SK-N-MC (cell line): ENCODE measurements at places on chromosomes 4 and X.

GRCh38 chrX:108420481-108420880 is 17.7 kb downstream of the COL4A6 start:
- DNase-seq: no peak

DNA sequence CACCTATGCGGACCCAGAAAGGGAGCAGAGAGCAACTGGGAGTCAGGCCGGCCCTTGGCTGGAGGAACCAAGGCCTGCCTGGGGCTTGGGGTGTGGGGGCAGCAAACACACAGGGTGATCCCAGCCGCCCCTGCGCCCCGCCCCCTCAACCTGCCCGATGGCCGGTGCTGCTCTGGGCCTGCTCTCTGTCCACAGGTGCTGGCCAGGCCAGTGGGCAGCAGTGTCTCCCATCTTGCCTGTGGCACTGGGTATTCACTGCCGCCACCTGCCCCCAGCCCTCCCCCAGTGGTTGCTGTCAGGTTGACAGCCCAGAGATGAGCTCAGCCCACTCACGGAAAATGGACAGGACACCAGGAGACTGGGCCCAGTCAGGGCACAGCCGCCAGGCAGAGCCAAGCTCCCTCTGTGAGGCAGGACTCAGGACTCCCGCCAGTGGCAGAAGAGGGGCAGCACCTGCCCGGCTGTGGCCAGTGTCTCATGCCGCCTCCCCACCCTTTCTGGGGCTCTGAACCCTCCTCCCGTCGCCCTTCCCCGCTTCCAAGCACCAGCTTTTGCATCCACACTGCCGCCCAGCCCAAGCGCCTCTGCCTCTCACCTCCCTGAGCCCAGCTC is 4.7 kb downstream of the NKX1-1 start:
- no peak for DNase-seq

- DNase-seq: no peak
Observed at GRCh38 chr4:26780539-26780938, 80.1 kb upstream of the STIM2 start.

DNA sequence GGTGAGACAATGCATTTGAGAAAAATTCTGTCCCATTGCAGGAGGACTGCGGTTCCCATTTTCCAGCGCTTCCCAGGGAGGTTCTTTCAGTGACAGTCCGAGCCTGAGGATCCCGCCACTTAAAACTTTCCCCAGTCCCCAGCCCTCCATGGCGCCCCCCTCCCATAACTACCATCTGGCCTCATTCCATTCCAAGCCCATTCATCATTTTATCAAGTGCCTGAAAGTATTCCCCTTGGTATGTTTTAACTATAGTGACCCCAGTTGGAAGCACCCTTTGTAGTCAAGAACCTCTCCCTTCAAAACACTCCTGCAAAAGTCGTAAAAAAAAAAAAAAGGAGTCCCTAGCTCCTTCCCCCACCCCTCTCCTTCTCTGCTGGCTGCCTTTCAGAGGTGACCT is 1.2 kb downstream of the RASL11B start:
- DNase-seq: no peak

GRCh38 chrX:121642415-121642814 is 595.0 kb downstream of the GLUD2 start:
- no peak for DNase-seq

DNA sequence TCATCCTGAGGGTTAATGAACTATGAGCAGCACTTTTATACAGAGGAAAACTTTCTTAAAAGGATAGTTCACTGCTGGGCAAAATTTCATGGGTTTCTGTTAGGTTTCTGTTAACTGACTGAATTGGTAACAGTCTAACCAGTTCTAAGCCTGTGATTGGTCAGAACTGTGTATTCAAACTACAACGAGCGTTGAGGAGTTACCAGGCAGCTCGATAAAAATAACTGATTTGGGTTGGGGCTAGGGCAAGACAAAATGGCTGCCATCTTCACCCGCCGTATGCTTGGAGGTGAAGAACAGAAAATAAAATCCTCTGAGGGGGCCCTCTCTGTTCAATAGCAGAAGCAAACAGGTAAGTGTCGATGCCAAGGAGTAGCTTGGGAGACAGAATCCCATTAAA is 22.0 kb downstream of the FAM133A start:
- DNase-seq: no peak

GRCh38 chr4:80462621-80463091 is 127.1 kb downstream of the CFAP299 start:
- no peak for DNase-seq

GRCh38 chr4:72084587-72085011 is 52.8 kb downstream of the NPFFR2 start:
- DNase-seq: no peak

GRCh38 chr4:138562544-138562991 is 320.4 kb upstream of the SLC7A11 start:
- peak; percentile 60 for DNase-seq

DNA sequence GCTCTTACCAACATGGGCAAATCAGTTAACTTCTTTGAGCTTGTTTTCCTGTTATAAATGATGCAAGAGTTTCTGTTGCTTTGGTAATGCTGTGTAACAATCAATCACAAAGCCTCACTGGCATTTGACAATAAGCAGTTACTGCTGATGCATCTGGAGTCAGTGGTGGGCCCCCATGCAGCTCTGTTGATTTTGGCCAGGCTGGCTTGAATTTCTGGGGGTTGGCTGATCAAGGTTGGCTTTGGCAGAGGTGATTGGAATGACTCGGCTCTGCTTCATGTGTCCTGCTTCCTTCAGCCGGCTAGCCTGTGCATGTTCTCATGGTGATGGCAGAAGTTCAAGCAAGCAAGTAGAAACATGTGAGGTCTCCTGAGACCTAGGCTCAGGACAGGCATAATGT is 90.4 kb downstream of the PHEX start:
- DNase-seq: no peak

GRCh38 chr4:69823481-69824186 is 36.3 kb downstream of the SULT1E1 start:
- DNase-seq: no peak

- no peak for DNase-seq
Observed at GRCh38 chr4:5366421-5366820, 315.1 kb downstream of the STK32B start.

GRCh38 chr4:54548098-54548620 is 109.6 kb upstream of the KIT start:
- no peak for DNase-seq

DNA sequence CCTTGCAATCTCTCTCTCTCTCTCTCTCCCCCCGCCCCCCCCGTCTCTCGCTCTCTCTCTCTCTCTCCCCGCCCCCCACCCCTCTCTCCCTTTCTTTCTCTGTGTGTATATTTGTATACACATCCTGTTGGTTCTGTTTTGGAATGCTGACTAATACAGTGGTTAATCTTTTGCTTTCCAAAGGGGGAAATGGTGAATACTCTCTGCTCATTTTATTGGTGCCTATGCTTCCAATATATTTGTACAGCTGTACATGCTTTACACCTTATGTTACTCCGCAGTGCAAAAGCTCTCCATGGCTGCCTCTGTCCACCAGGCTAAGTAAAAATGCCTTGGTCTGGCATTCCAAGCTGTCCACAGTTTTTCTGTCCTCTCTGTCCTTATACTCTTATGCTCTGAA is 158.8 kb downstream of the RBMX2 start:
- no peak for DNase-seq

- no peak for DNase-seq
Observed at GRCh38 chr4:182272151-182272550, 28.9 kb downstream of the TENM3 start.

DNA sequence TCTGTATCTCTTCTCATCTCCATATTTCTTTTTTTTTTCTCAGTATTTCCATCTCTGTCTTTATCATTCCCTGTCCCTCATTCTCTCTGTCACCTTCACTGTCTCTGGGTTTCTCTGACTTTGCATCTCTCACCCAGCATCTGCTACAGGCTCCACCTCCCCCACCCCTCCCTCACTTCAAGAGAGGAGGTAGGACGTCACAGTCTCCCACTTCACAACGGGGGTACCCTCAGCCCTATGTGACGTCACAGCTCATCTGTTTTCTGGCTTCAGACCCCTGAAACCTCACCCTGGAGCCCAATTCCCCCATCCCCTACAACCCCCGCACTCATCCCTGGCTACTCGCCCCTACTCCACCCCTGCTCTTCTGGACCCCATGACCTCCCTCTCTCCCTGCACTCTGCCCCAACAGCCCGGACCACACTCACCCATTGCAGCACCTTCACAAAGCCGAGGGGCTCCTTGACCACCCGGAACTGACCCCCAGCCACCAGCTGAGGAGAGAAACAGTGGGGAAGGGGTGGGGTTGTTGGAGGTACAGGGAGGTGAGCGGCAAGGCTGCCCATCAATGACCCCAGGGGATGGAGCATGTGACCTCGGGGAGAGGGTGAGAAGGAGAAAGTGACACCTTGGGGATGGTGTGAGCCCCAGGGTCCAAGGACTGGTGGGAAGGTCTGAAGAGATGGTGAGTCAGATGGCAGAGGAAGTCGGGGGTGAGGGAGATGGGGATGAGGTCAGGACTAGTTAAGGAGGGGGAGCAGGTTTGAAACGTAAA is 1.3 kb downstream of the SYP start:
- no peak for DNase-seq

DNA sequence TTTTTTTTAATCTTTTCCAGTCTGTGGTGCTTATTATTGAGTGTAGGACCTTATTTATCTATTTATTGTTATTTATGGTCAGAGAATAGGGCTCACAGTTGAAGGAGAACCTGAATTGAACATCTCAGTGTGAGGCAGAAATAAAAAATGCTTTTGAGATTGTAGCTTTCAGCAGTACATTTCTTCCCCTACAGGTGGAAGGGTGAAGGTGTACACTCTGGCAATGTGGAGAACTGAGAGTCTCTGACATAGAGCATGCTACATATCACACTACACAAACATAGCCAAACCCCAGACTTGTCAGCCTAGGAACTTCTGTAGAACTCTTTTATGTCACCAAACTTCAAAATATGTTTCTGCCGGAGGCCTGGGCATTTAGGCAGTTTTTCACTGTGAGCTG is 140.2 kb downstream of the STIM2 start:
- DNase-seq: no peak

- no peak for DNase-seq
Observed at GRCh38 chr4:47698837-47699236, 139.0 kb downstream of the CORIN start.

DNA sequence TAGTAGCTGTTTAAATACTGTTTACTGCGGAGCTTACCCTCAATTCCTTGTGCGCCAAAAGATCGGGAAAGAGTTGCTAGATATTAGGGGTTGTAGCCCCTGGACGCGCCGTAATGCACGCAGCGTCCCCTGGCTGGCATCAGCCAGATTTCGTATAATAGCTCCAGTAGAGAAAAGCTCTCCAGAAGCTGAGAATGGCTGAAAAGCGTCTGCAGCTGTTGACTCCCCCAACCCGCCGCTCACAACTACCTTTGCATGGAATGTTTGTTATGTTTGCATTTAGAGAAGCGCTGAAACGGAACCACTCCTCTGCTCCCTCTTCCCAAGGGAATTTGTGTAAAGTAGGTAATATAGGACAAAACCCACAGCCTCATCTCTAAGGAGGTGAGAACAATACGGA is 3.7 kb downstream of the DOCK11 start:
- DNase-seq: no peak

DNA sequence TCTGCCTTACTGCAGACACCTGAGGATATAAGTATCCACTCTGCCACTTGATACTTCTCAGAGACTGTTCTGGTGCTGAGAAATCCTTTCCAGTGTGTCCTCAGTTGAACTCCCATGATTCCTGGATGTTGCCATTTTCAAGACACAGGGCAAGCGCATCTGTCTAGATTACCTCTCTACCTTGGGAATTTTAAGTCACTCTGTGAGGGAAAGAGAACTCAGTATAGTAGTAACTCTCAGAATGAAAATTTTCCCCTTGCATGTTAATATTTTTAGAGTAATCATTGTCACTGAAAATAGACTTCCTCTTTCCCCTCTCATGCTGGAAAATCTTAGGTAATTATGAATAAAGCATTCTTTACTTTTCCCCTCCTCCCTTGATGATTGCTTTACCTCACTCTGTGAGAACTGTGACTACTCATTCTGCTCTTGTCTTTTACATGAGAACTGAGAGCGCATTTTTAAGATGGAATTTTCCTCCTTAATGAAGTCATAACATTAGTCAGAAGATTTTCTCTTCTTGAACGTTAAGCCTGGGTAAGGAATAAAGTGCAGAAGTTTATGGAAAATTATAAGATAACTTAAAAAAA is 45.0 kb downstream of the TET2 start:
- no peak for DNase-seq

- DNase-seq: no peak
Observed at GRCh38 chr4:55248756-55249155, 97.3 kb upstream of the SRD5A3 start.
